ENCODE measurements at places on chromosomes 11 and 22.

DNA sequence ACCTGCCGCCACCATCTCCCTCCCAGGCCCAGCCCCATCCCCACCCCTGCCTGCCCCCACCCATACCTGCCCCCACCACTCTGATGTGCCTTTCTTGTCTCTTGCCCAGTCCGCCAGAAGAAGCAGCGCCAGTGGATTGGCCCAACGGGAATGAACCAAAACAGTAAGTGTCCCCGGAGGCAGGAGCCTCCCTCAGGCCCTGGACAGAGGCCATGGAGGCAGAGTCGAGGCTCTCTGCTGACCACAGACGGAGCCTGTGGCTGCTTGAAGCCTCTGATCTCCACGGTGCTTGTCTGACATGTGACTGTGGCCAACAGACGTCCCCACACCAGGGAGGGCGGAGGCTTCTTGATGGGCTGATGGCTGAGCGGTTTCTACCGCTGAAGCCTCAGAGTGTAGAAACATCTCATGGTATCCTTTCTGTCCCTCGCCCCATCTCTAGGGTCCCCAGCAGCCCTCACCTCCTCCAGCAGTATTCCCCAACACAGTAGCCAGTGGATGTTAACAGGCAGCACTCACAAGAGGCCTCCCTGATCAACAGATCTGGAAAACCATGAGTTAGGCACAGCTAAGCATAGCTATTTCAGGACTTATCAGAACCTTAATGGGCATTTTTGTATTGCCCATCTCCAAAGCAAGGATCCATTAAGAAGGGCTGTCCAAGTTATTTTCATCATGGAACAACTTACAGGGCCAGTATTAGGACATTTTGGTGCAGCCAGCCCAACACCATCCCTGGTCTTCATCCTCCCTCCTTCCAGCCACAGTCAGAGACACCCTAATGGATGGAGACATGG, 21.7 kb downstream of the CD5 start:
- no peak for DNase-seq

DNA sequence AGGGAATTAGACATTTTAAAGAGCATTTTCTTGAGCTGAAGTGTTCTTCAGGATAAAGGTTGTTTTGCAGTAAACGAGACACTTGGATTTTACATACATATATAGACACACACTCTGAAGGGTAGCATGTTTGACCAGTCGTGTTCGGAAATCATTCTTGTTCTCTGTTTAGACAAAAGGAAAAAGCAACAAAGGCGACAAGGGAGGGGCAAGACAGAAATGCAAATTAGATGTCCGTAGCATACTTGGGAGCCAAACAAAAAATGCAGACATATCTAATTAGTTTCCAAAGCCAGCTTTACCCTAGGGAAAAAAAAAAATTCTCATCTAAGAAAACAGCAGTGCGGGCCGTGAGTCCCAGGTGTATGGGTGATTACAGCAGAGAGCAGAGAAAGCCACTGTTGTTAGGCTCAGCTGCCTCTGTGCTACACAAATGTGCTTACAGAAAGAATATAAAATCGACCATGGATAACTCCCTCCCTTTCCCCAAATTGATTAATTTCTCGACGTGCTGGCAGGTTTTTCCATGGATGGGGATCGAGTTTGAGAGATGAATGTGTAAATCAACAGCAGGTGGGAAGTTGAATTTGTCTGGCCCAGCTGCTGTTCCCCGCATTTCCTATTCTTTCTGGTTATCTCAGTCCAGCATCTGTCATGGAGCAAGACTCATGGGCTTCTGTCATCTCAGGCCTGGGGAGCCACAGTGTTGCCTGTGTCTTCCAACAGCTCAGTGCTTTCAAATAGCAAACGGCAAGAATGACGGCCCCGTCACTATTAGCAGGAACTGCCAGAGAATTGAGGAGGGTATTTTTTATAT, 176.5 kb upstream of the TTC12 start:
- no peak for DNase-seq

GRCh38 chr22:36379593-36380361, 8.0 kb downstream of the MYH9 start:
- DNase-seq: no peak

GRCh38 chr22:20213833-20214708, 54.0 kb downstream of the RTN4R start:
- no peak for DNase-seq

DNA sequence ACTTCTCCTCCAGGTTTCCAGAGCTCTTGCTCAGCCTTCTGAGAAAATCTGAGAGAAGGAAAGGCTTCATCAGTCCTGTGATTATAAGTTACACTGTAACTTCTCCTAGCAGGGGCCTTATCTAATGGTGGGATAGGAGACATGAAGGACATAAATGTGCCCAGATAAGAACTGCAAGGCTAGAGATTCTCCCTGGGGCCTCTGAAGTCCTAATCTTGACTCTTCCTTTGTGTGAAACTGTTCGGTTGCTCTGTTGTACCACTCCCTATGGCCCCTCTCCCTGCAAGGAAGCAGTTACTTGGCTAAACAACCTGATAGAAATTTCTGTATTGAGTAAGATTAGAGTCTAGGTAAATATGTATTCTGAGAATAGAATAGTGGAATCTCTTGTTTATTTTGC, 780.9 kb downstream of the ETS1 start:
- no peak for DNase-seq

DNA sequence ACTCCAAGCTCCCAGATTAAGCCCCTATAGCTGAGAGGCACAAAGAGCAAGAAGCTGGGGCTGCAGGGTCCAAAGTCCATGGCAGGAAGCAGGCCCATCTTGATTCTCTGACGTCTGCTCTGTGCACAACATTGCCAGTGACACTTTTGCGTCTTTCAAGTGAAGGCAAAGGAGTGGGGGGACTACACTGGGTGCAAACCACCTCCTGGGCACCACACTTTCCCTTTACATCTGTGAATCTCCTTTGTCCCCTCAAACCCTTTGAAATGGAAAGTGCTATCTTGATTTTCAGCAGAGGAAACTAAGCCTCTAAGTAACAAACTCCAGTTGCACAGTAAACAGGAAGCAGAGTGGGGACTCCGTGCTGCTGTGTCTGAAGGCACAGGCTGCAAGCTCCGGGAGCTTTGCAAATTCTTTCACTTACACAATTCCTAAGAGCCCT, 428.0 kb downstream of the LARGE1 start:
- DNase-seq: peak; percentile 64

DNA sequence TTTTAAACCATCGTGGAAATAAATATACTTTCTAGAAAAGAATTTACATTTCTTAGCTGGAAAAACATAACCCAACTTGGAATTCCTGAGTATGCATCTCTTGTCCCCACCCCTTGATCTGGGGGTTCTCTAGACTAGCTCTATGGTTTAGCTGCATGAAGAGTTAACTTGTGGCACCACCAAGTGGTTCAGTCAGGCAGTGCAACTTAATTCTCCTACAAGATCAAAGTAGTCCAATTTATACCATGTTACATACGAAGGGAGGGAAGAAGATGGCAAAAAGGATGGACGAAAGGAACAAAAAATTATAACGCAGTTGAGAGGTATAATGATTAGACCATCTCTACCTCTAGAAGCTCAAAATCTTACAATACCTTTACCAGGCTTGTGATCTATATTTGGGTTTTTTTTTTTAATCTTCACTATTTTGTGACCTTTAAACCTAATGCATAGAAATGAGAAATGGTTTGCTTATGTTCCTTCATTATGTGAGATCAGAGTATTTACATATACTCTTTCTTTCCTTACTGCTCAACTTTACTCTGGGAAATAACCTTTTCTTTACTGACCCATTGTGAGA, 28.5 kb upstream of the ALKBH3 start:
- DNase-seq: peak; percentile 33

DNA sequence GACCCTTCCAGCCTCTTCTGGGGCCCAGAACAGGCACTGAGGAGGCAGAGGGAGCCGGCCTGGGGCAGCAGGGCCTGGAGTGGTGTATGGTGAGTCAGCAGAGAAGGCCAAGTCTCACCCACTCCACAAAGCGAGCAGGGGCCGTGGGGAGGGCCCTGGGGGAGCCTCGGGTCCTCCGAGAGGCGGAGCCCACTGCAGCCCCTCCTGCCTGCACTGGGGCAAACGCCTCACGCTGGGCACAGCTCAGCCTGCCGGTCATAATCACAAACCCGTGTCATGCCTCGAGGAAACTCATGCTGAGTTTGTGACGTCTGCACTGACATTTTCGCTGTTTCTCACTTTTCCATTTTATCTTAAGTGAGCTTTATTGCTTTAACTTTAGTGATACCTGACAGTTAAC, 38.4 kb downstream of the TOLLIP start:
- no peak for DNase-seq

DNA sequence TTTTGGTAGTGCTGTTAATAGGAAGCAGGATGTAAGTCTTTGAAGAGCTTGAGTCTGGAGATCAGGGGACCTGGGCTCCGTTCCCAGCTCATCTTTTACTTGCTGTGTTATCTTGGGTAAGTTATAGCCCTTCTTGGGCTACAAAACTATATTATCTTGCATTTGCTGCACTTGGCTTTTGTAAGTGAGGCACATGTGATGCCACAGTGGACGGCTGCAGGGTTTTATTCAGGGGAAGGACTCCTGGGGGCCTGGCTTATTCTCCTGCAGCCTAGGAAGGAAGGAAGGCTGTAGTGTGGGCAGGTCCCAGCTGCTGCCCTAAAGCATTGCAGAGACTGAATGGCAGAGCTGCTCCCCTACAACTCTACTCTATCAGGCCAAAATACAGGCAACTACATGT, 6.4 kb downstream of the CD82 start:
- DNase-seq: no peak

DNA sequence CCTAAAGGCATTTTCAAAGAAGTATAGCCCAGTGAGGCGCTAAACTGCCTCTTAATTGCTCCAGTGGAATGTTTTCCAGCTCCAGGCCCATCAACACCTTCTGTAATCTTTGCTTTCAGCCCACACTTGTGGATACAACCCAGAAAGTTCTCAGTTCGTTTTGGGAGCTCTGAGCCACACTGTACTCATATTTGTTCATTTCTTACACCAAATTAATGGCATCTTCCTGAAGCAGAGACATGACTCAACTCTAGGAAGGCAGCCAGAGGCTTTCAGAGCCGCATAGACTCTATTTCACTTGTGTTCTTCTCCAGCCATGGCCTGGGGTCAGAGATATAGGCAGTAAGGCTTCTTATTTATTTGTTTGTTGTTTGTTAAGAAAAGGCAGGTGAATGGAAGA, 175.5 kb upstream of the NCAM1 start:
- no peak for DNase-seq

DNA sequence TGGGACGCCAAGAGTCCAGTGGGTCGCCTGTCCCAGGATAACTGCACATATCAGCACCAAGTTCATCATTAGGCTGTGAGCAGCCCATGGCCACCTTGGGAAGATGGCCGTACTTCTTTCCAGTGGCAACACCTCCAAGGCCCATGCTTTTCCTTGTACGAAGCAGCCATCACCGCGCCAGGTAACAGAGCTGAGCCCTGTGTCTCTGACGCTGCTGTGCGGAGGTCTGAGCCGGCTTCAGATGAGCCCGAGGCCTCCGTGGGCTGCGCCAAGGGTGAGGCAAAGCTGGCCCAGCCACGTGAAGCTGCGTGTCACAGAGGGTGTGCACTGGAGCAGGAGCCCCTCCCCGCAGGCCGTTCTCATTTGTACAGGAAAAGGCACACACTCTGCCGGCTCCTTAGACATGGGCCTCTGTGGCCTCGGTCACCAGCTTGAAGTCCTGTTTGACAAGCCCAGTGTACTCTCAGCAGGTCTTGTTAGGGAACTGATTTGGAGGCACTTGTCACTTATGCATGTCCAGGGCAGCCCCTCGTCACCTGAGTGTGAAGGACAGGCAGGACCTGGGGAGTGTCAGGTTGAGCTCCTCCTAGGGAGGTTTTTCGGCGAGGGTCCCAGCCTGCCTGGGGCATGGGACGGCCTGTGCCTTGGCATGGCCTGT, 401.5 kb downstream of the TBC1D22A start:
- DNase-seq: no peak

- DNase-seq: no peak
These were observed 17.1 kb downstream of the TENM4 start for GRCh38 chr11:79423736-79424135.

DNA sequence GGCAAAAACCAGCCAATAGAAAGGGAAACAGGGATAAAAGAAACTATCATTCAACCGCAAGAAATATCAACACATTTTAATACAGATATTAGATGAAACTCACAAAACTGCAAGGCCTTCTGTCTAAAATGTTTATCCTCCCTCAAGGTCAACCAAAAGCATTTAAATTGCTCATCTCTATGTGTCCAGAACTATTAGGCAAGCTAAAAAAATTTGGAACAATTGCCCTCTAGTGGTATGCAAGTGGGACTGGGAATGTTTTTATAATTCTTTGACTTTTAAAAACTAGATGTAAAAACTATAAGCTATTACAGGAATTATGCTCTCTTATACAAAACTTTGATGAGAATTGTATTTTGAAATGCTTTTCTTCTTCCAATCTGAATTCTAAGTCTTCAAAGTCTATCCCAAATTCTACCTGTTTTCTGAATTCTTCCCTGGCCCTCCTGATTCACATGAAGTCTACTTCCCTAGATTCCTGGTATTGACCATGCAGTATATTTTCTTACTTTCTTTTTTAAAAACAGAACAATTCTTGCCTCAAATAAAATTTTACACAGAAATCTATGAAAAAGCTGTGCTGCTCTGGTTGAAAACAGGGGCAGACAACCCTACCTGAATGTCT, 4.9 kb downstream of the CWC15 start:
- DNase-seq: no peak

GRCh38 chr11:114440971-114441763, 1.9 kb downstream of the REXO2 start:
- no peak for DNase-seq

- DNase-seq: no peak
These were observed 421.8 kb downstream of the NTM start for GRCh38 chr11:131792243-131792642.

DNA sequence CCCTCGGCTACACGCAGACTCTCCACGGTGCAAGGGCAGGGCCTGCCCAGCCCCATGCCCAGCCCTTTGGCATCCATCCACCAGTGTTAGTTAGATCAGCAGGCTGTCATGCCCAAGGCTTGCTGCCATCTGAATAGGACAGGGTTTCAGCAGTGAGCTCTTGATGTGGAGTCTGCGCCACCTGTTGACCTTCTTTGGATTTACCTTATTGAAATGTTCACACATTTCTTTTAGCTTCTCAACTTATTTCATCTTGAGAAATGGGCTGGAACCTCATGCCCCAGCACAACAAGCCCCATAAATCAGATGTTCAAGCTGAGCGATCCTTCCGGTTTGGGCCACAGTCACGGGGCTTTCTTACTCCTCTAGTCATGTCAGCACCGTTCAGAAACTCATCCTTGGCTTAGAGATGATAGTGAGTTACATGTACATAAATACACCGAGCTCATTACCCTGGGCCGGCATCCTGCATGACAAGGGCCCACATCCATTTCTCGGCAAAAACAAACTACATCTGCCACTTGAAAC, 61.7 kb downstream of the PARVB start:
- no peak for DNase-seq

- DNase-seq: no peak
These were observed 36.7 kb upstream of the EIF3D start for GRCh38 chr22:36565686-36566085.

- DNase-seq: no peak
These were observed 75.4 kb upstream of the KCNQ1OT1 start for GRCh38 chr11:2775083-2775625.

- no peak for DNase-seq
These were observed 14.7 kb upstream of the IFT27 start for GRCh38 chr22:36790648-36791047.

All from right lung (tissue), 10 donors.